ENCODE measurements at places on chromosomes 3 and 15.

- DNase-seq = no peak
Measured at GRCh38 chr3:146375219-146375618, 94.1 kb downstream of the PLSCR2 start.

GRCh38 chr3:186880406-186880805, 37.9 kb downstream of the ADIPOQ start:
- DNase-seq = no peak

DNA sequence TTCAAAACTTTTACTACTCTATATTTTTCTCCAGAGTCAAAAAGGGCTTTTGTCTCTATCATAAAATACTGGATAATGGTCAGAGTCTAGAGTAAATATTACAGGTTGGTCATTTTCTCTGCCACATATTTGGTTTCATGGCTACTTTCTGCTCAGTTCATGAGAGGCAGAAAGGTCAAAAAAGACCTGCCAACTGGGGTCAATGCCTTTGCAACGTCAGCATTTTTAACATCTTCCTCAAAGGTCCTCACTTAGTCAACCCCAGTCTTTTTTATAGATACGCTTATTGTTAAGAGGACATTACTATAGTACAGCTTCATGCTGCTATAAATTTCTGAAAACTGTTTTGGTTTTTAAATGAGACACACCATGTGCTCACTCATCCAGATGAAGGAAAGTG, 312.1 kb upstream of the ARHGEF26 start:
- no peak for DNase-seq

DNA sequence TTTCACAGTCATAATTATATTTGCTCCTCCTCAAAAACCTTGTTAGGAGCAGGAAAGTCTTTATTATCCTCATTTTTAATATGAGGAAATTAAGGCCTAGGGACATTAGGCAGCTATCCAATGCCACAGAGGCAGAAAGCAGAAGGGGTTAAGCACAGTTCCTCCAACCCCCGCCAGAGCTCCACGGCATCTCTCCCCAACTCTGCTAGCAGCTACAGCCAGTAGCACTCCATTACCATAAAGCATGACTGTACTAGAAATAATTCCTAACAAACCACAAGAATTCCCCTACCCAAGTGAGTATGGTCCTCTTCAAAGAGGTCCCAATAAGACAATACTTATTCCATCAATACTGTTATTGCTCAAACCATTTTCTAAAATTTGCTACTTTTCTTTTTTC, 9.8 kb downstream of the HEG1 start:
- DNase-seq = peak; percentile 7

DNA sequence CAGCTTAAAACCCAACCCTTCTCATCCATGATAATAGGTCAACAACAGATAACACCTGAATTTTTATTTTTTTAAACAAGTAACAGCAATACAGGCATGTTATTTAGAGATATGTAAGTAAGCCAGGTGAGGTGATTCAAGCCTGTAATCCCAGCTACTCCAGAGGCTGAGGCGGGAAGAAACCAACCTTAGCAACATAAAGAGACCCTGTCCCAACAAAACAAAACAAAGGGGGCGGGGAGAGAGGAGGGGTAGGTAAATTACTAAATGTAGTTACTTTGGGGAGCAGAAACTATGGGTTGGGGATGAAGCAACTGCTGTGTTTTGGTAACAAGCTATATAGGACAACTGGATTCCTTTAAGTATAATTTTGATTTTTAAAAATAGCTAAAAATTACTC, 47.0 kb downstream of the GNB4 start:
- DNase-seq = no peak

DNA sequence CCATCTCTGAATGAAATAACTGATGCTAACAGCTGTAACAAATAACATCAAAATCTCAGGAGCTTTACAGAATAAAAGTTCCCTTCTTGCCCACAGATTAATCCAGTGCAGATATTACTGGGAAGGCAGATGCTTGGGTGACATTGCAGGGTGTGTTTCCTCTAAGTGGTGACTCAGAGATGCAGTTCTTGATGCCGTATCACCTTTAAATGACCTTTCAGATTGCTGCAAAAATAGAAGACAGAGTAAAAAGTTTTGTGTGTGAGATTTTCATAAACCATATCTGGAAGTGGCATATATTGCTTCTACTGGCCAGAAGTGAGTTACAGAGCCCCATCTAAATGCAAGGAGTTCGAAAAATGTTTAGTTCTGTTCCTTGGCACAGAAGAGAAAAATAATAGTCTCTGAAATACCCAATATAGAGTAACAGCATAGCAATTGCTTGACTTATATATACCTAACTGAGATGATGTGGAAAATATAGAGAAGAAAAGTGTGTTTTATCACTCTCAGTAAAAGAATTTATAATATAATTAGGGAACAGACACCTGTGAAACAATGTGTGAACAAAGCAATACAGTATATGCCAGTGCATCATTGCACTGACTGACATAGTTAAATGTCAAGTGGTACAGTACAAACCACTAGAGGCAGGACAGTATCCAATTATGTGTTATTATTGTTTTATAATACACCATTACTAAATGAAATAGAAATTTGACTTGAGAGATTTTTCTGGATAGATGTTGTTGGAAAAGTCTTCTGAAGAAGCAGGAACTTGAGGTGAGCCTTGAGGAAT, 430.7 kb upstream of the CBLB start:
- no peak for DNase-seq

- DNase-seq = no peak
Measured at GRCh38 chr3:54870423-54870822, 57.4 kb downstream of the LRTM1 start.

DNA sequence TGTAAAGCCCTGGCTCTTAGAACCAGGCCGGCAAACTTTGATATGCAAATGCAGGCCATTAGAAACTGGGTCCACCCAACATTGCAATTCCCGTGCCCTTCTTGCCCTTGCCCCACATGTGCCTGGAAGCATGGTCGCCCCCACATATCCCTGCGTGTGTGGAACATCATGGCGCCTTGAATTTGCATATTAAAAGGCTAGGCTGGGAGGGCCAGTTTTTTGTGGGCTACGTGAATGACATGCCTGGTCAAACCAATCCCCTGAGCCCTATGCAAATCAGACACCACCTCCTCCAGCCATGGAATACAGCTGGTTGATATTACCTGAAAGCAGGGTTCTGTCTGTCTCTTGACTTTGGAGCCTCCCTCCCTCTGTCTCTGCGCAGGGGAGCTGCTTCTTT, 58.7 kb upstream of the ARHGEF26 start:
- DNase-seq = no peak

- DNase-seq = no peak
Measured at GRCh38 chr3:69012800-69013252, 658 bp downstream of the EOGT start.

DNA sequence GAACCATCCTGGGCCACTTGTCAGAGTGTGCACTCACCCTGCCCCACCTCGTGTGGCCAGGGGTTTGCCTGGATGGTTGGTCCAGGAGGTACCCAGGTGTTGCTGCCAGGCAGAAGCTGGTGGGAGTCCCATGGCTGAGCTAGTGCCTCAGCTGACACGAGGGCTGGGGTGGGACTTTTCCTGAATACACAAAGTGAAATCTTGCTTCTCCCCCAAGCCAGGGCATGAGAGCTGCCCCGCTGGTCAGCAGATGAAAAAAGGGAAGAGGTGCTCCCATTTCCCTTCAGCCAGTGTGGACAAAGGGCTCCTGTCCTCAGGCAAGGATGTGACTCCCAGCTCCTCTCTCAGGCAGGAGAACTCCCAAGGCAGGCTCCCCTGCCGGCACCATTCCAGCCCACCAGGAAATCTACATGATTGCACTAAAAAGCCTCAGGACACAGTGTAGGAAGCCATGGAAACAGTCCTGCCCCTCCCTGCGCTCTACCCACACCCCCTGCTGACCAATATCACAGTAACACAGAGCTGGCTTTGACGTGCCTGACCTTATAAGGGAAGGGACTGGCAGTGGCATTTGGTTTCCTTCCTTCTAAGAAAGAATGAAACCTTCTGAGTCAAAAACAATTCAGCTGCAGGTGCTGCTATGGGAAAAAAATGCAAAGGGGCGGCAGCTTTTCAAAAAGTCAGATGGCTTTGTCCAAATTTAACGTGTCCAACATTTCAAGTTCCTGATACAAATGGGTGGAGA, 33.9 kb downstream of the MYO5C start:
- peak; percentile 7 for DNase-seq

- DNase-seq = no peak
Measured at GRCh38 chr3:188316021-188316722, 162.2 kb downstream of the LPP start.

DNA sequence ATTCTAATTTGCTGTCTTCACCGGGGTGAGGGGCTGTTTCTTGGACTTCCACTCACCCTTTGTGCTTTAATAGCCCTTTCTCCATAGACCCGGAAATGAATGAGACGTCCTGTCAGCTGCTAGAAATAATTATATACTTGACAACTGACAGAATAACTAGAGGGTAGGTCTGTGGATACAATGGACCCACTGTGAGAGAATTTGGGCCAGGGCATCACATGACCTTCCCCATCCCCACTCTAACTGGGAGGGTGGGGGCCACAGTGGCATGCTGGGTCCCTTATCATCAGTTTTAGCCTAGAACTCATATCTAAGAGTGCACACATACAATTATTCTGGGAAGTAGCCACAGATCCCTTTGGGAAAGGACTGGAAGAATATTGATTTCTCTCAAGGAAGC, 25.9 kb upstream of the MINAR1 start:
- no peak for DNase-seq

GRCh38 chr3:177290633-177291032, 93.4 kb upstream of the TBL1XR1 start:
- DNase-seq = no peak

- DNase-seq = no peak
Measured at GRCh38 chr3:184338511-184338945, 1.1 kb downstream of the FAM131A start.

DNA sequence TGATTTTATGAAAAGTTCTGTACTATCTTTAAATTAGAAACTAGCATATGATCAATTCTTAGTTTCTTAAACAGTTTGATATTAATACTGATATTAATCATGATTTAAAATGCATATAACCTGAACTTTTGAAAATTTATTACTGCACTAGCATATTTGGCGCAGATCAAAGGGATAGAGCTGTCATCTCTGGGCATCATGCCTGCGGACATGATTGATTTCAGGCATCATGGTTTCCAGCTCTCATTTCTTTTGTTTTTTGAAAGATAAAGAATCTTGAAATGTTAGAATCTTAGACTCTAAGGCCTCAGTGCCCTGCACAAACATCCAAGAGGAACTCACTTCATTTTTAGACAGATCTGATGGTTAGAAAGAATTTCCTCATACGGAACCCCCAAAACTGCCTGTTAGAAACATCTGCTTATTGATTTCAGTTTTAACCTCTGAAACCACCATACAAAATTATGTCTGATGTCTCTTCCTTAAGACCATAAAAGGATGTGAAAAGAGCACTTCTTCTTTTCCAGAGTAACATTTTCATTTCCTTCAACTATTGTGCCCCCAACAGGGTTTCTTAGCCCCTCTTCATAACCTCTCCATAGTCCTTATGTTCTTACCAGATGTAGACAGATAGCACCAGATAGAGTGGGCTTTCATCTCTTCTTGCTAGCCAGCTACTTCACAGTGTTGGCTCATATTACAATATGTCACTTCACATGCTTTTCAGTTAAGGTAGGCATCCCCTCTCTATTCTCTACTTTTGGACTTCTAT, 110.8 kb downstream of the BBX start:
- DNase-seq = peak; percentile 71

Measured in Kasumi-1 (cell line).